Thyroid gland (tissue), 4 donors: ENCODE measurements at places on chromosomes 7 and 10.
A peak's percentile ranks its signal among the peaks of the same experiment; 100 is the strongest.

- no peak for DNase-seq
Measured at GRCh38 chr7:116560021-116560970, 35.5 kb downstream of the CAV1 start.

- no peak for DNase-seq
Measured at GRCh38 chr7:46979439-46979838, 602.5 kb downstream of the TNS3 start.

- no peak for DNase-seq
Measured at GRCh38 chr10:53841483-53842145, 959.4 kb downstream of the PCDH15 start.

GRCh38 chr7:16813232-16813616 is 8.4 kb upstream of the AGR2 start:
- DNase-seq: no peak

GRCh38 chr7:142685877-142686508 is 63.3 kb upstream of the PRSS1 start:
- no peak for DNase-seq

DNA sequence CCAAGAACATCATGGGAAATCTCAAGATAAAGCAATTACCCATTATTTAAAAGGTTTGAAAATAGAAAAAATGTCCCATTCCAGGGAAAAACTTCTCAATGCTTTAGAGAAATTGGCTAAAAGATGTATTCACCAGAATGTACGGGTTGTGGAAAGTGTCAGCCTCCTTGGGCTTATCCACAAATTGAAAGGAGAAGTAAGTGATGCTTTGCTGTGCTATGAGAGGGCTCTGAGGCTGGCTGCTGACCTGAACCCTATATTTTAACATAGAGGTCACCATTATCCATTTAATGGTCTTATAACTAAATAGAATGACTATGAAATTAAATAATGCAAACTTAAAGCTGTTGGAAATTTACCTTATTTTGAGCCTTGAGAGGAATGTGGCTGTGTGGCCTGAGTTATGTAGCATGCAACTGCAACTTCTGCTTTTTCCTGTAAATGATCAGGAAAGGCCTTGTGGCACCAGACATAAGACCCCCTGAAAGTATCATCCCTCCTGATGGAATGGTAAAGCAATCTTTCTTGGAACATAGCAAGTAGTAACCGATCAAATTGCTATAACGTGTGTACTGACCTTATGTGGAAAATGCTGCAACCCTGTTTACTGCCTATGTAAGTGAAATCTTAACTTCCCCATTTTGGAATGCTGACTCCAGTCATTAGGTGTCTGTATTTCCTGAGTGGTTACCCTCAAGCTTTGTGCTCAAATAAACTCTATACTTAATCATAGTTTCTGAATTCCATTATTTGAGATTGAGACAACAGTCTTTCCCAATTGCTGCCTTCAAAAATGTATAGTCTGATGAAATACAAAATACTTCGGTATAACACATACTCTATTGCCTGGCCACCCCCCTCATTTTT is 6.9 kb downstream of the IFIT1B start:
- DNase-seq: no peak

- no peak for DNase-seq
Measured at GRCh38 chr10:55400075-55400849, 599.2 kb upstream of the PCDH15 start.

- DNase-seq: no peak
Measured at GRCh38 chr10:78579576-78579975, 489.2 kb upstream of the ZMIZ1 start.

GRCh38 chr10:76251841-76252671 is 820.6 kb downstream of the LRMDA start:
- no peak for DNase-seq

- DNase-seq: no peak
Measured at GRCh38 chr7:112138325-112138852, 67.8 kb downstream of the DOCK4 start.

DNA sequence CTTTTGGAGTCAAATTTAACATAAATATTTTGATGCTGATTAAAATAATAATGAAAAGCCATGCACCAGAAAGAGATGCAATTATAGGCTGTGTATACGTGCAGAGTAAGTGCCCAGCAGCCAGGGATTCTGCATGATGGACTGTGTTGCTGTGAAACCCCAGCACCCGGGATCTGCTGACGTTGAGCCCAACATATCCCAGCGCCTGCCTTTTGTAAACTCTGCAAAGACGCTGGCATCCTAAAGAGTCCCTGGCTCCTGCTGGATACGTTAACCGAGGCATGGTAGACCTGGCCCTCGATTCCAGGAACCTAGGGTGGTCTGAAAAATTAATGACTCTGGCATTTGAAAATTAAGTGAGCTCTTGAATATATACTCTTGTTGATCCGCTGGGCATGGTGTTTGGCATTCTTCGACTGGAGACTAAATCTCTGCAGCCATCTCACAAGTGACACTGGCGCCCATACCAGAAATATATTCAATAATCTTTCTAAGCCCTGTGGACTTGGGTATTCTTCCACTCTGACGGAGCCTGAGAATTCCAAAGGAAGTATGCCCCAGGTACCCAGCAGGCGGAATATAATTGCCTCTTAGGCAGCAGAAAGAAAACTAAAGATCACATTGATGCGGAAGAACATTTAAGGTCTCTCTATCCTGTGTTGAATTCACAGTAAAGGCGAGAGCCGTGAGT is 191.2 kb upstream of the SH2B2 start:
- no peak for DNase-seq

DNA sequence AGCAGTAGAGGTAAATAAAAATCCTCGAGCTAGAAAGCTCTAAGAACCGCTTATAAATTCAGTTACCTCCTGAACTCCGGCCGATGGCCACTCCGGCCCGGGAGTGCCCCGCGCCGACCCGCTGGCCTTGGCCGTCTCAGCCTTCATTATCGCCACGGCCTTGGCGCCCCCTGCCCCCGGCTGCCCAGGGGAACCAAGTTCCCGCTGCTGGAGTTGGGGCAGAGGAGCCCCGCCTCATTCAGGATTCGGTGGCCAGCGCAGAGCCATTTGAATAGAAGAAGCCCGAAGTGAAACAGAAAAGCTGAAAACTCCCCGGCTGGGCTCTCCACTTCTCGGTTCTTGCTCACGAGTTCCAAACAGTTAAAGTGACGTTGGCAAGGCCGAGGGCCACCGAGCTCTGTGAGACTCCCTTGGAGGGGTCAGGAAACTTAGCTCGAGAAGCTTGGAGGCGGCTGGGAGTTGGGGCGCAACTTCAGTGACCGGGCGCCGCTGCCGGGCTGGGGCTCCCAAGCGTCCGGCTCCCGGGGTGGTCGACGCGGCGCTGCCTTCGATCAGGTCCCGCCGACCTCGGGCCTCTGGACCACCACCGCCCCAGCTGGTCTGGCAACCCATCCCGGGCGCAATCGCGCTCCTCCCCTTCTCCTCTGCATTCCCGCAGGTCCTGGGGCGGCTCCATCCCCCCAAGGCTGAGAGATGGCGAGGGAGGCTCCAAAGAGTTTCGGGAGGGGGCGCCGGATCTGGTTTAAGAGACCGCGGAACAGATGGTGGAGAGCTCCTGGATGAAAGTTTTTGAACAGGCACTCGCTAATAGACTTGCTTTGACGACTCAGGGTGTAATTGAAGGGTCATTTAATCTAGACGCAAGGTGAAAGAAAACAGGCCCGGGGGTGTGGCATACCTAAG is 5.8 kb upstream of the FEZF1 start:
- peak; percentile 19 for DNase-seq

- peak; percentile 32 for DNase-seq
Measured at GRCh38 chr7:17147409-17147808, 151.0 kb upstream of the AHR start.

GRCh38 chr10:28744069-28744768 is 66.9 kb downstream of the BAMBI start:
- DNase-seq: no peak

DNA sequence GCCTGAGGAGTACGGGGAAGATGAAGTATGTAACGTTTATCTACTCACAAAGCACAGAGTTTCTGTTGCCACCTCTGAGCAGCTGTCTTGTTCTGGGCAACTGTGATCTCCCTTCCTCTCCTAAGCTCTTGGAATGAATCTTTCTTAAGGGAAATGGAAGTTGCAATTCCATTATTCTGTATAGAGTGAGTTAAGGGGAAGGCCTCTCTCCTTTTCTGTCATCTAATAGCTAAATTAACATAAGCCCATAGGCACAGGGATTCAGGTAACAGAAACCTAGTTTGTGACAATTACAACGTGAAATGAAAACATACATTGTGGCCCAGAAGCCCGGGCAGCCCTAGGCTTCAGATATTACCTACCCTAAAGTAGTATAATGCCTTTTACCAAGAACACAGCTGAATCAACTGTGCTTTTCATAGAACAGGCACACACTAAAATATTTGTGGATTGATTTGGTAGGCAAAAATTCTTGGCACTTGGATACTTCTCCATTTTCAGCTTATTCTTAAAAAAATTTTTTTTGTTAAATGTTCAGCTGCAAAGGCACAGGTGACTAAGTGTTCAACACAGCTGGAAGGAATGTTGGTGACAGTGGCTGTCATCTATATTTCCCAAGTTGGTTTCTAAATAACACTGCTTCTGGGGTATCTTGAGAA is 3.8 kb upstream of the PDCD4 start:
- DNase-seq: no peak

GRCh38 chr7:66558660-66559465 is 69.8 kb upstream of the KCTD7 start:
- no peak for DNase-seq

DNA sequence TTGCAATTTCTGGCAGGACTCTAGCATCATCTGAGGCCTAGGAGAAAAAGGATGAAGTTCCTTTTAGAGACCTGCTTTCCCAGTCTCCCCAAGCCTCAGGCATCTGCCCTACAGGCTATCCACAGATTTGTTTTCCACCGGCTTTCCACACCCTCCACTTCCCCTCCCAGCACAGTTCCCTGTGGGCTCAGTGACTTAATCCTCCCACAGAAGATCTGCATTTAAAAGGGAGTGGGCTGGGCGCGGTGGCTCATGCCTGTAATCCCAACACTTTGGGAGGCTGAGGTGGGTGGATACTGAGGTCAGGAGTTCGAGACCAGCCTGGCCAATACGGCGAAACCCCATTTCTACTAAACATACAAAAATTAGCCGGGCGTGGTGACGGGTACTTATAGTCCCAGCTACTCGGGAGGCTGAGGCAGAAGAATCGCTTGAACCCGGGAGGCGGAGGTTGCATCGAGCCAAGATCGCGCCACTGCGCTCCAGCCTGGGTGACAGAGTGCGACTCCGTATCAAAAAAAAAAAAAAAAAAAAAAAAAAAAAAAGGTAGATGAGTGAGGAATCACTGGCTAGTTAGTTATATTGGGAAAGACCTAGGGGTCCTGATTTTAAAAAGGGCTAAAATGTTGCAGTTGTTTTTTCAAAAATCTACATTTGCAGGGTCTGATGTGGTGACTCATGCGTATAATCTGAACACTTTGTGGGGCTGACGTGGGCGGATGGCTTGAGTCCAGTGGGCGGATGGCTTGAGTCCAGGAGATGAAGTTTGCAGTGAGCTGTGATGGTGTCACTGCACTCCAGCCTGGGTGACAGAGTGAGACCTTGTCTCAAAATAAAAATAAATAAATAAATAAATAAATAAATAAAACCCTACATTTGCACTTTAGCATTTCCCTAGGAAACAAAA is 119.5 kb downstream of the BAMBI start:
- peak; percentile 74 for DNase-seq

- DNase-seq: no peak
Measured at GRCh38 chr7:50921114-50921813, 138.6 kb upstream of the GRB10 start.

DNA sequence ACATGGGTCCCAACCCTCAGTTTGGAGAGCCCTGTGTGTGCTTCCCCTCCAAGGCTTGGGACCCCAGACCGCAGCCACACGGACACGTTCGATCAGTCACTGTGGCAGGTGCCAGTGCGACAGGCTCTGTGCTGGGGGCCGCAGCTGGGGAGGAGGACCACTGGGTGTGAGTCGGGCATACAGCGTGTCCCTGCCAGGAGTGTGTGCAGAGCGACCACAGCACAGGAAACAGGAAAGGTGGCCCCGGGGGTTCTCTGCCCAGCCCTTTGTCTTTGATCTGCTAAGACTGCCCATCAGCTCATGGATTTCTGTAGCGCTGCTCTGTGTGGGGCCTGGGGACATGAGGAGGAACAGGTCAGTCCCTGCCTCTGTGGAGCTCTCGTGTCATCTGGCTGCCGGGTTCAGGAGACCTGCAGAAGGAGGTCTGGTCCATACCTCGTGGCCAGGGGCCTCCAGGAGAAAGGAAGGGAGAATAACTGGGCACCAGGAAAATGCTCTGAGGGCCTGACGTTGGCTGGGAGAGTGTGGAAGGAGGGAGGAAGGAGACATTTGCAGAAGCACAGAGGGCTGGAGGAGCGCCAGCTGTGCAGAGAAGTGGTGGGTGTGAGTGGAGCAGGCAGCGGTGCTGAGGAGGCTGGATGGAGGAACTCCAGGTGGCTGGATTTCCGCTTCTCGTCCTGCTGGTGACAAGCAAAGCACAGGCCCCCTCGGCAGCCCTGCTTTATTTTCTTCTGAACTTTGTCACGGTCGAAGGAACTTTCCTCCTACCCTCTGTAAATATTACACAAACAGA is 4.1 kb downstream of the NUDT1 start:
- peak; percentile 25 for DNase-seq

DNA sequence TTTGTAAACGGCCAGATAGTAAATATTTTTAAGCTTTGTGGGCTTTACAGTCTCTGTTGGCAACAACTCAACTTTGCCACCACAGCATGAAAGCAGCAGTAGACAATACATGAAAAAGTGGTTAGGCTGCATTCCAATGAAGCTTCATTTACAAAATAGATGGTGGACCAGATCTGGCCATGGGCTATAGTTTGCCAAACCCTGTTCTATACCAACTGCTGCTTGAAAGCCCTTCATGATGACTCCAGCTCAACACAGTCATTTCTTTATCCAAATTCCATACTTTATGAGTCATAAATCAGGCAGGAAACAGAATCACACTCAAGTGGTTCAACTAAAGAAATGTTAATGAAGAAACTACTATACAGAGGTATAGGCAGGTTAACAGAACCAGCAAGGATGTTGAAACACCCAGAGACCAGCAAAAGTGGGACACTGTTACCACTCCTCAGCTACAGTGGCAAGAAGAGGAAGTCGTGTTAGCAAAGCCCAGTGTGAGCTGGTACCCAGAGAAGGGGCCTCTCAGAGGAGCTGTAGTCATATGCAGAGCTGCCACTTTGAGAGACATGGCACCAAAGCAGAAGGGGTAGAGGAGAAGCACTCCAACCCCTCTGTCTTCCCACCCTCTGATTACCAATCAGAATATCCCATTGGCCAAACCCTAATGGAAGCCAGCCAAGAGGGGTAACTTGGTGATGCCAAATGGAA is 72.5 kb downstream of the PRLHR start:
- no peak for DNase-seq

GRCh38 chr7:151815419-151815818 is 61.5 kb downstream of the PRKAG2 start:
- DNase-seq: no peak
